Stimulated activated CD8-positive, alpha-beta memory T cell treated with anti-CD3 and anti-CD28 coated beads, Interleukin-12 subunit alpha, Interleukin-12 subunit beta, amount 100 ng/mL, for 4 hours (primary cell): ENCODE measurements at places on chromosomes 12 and 14.

- no peak for DNase-seq
These were observed 8.2 kb downstream of the TMEM121 start for GRCh38 chr14:105534586-105534985.

GRCh38 chr14:34888186-34888585, 13.0 kb upstream of the BAZ1A start:
- no peak for DNase-seq

- DNase-seq, result no peak
These were observed 36.1 kb upstream of the NUAK1 start for GRCh38 chr12:106174876-106175275.

GRCh38 chr12:110171636-110172035, 47.5 kb downstream of the IFT81 start:
- no peak for DNase-seq

DNA sequence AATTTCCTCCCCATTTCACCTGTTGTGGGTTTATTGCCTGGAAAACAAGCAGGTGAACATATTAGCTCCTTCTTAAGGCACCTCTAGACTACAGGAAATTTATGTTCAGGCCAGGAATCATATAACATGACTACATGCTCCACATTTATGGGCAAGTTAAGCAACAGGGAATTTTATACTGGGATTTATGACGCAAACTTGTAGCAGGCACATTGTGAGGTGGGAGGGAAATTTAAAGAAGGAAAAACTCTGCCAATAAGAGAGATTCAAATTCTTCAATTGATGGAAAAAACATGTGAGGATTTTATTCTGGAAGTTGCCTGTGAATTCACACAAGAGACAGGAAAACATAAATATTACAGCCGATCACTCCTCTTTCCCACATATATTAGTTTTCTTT, 93.9 kb downstream of the TBC1D30 start:
- no peak for DNase-seq

DNA sequence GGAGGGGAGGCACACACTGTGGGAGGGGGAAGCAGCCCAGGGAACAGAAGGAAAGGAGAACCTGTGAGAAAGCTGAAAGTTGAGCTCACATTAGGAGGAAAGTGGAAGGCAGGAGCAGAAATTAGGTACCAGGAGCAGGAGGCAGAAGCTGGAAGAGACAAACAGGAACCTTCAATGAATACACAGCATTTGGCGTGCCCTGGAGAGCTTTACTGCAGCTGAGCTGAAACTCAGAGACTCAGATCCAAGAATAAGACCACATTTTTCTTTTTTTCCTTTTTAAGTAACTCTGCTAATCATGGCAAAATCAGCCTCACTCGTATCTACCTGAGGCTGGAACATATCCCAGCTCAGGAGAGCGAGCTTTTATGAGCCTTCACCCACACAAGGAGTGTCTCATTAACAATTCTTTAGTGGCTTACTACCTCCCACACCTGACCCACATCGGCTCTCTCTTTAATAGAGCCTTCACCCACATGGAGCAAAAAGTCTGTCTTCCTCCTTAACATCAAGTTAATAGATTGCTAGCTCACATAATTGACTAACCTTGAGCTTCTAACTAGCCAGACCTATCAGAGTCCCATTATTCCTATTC, 18.2 kb upstream of the CERS5 start:
- DNase-seq, result no peak

DNA sequence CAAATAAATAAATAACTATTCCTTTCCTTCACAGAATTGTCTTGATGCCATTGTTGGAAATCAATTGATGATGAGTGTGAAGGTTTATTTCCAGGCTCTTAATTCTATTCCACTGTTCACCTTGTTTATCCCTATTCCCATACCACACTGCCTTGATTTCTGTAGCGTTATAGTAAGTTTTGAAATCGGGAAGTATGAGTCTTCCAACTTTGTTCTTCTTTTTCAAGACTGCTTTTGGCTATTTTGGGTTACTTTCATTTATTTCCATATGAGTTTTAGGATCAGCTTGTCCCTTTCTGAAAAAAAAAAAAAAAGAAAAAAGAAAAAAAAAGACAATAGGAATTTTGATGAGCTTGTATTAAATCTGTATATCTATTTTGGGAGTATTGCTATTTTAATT, 9.3 kb upstream of the CDK2AP1 start:
- DNase-seq, result no peak

DNA sequence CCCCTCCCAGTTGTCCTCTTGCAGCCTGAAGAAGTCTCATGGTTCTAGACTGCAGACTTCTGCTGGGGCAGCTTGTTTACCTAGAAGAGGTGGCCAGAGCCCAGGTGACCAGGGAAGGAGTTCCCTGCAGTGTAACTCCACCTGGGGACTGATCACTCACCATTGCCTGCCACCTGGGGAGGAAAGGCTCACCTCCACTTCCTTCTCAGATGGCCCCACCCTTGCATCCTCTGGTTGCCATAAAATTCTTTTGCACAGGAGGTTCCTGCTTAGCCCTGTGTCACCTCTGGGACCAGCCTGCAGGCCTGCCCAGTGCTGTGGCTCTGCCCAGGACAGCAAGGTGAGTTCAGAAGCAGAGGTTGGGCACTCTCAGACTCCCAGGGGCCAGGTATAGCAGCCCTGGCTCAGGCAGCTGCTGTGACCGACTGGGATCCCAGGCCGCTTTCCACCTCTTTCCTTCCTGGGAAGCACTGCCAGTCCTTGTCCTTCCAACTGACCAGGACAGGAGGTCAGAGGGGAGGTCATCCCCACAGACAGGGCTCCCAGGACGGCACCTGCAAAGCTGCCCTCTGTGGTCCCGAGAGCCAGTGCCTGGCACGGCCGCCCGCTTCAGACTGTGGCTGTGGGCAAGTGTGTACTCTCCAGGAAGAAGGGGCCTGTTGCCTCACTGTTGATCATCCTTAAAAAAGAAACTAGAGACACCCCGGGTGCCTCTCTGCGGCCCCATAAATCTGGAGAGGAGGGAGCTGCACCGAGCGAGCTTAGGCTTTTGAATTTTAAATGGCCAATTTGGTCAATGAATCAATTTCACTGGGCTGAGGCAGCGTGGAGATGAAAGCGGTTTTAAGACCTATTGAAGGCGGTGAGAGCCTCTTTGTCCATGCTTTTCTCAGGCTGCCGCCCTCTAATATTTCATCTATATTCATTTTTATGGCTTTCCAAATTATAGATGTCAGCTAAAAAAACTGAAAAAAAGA, 79.5 kb upstream of the C14orf180 start:
- no peak for DNase-seq

DNA sequence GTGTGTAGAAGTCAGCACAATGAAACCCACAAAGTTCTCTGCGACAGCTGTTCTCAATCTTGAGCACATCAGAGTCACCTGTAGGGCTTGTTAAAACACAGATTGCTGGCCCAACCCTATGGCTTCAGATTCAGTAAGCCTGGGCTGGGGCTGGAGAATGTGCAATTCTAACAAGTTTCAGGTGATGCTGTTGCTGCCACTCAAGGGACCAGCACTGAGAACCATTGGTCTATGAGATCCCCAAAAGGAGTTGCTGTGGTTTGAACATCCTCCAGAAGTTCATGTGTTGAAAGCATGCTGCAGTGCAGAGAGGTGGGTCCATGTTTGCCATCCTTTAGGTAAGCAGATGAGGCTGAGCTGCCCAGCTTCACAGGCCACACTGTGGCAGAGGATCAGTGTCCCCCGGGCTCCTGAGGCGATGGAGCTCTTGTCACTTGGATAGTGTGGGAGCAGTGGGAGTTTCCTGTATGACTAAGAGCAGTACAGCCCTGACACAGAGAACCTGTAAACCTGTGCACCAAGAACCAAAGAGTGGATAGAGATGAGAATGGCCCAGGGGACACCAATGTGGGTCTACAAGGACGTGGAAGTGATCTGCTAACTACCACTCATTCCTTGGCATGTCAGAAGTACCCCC, 8.0 kb upstream of the RTRAF start:
- no peak for DNase-seq

GRCh38 chr12:29403991-29404390, 23.0 kb upstream of the ERGIC2 start:
- no peak for DNase-seq

DNA sequence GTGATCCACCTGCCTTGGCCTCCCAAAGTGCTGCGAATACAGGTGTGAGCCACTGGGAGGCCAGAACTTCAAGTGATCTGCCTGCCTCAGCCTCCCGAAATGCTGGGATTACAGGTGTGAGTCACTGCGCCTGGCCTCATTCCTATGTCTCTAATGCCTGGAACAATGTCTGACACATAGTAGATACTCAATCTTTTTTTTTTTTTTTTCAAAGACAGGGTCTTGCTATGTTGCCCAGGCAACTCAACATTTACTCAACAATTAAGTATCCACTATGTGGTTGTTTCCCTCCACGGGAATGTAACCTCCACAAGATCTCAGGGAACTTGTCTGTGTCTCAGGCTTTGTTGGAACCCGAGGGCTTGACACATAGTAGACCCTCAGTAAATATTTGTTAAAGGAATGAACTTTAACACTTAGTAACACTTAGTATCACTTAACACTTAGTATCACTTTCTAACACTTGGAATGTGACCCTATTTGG, 3.0 kb upstream of the TMEM120B start:
- no peak for DNase-seq

- DNase-seq, result no peak
These were observed 5.4 kb upstream of the GSC start for GRCh38 chr14:94775091-94775870.

DNA sequence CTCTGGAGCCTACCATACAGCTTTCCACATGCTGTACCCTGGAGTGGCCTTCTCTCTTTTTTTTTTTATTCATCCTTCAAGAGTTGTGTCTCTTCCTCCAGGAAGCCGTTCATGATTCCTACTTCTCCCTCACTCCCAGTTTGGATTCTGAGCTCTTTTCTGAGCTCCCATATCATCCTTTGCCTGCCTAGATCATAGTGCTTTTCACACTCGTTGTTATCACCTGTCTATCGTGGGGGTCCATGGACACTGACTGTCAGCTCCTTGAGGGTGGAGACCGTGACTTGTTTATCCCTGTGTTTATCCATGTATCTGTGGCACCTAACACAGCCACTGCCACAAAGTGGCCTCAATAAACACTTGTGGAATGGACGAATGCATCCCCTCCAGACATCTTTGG, 7.0 kb downstream of the AK7 start:
- DNase-seq, result no peak

DNA sequence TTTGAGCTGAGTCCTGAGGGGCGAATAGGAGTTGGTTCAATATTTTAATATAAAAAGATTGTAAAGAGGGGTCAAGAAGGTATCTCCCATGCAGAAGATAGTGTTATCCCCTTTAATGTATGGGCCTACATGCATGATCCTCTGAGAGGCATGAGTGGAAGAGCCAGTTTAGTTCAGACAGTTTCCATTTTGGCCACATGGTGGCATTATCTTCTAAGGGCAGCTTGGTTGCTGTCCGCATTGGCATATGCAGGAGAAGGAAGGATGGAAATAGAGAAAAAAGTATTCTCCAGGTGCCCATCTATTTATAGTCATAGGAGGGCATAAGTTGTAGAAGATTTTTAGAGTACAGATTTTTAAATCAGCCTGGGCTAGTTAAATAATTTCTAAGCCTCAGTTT, 5.4 kb downstream of the SAMD4A start:
- no peak for DNase-seq

DNA sequence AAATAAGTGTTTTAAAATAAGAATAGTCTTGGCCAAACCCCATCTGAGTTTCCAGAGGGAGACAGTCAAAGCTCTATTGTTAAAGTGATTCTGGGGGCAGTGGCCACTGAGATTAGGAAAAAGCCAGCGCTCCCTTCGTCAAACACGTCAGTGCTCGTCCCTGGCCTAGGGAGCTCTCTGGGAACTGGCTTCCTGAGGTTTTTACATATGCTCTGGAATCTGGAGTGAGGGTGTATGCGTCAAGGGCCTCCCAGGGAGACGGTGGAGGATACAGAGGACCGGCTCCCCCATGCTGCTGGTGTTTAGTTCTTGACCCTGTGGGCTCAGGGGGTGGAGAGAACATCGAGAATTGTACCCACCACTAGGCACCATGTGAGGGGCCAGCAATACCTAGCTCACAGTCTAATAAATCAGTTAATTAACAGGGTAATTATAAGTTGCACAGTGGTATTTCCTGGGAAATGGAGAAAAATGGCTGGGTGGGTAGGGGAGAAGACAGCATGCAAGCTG, 87.0 kb downstream of the SLC25A47 start:
- no peak for DNase-seq

DNA sequence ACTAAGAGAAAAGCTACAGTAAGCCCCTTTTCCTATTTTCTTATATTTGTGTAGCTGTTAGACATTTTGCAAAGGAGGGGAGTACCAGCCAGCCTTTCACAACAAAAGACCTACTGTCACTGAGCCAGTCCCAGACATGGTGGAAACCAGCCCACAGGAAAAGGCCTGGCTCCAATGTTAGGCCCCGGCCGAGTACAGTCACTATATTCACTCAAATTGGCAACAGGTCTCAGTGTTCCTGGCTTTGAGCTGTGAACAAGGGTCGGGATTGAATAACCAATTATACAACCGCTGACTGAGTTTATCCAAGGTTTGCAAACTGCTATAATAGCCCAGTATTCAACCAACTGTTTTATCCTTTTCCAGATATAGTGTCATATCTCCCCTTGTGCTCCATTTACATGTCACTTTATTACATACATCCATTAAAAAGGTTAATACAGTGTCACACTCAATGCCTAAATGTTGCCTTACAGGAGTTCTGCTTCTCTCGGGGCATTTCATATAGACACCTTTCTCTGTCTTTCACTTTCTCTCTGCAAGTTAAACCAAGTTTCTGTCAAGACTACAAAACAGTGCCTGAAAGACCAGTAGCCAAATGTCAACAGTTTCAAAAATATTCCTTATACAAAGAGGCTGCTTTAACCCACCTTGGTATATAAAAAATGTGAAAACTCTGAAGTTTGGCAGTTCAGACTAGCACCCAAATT, 178.1 kb downstream of the SOX5 start:
- DNase-seq, result no peak

GRCh38 chr12:20549108-20549719, 145.9 kb upstream of the SLCO1C1 start:
- no peak for DNase-seq

- DNase-seq, result no peak
These were observed 239 bp downstream of the ZFP36L1 start for GRCh38 chr14:68792678-68792978.

- DNase-seq, result no peak
These were observed 140.5 kb upstream of the FKBP4 start for GRCh38 chr12:2654311-2654710.

DNA sequence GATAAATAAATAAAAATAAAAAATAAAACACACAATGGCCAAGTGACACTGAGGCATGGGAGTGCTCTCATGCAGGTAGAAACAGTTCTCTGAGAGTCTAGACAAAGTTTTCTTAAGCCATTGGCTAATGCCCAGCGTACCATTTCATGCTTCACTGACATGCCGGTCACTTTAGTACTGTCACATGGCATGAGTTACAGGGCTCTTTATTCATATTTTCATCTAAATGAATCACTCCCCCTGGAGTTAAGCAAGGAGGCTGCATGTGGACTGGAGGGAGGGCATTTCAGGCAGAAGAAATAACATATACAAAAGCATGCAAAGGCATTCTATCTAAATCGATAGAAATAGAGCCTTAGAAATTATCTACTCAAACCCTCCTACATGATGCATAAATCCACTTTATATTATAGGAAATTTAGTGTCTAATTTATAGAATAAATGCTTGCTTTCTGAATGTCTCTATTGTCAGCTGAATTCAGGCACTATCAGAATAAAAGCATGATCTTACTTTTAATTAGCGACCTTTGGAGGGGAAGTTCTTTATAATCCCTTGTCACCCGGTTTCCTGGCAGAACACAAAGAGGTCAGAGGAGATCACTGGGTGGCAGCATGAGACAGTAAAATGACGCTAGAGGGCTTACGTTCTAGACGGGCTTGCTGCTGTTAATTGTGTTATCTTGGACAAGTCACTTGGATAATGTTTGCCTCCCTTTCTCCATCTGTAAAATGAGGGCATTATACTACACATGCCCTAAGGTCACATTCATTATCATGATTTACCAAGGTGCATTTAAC, 17.5 kb downstream of the DYRK4 start:
- no peak for DNase-seq
